Activated CD4-positive, alpha-beta T cell treated with anti-CD3 and anti-CD28 coated beads for 36 hours (primary cell): ENCODE measurements at places on chromosomes 5 and 9. TPM values are rescaled to one million over a fixed set of nuclear protein-coding genes. Genes with fewer than 3 reads are reported as not detected.

DNA sequence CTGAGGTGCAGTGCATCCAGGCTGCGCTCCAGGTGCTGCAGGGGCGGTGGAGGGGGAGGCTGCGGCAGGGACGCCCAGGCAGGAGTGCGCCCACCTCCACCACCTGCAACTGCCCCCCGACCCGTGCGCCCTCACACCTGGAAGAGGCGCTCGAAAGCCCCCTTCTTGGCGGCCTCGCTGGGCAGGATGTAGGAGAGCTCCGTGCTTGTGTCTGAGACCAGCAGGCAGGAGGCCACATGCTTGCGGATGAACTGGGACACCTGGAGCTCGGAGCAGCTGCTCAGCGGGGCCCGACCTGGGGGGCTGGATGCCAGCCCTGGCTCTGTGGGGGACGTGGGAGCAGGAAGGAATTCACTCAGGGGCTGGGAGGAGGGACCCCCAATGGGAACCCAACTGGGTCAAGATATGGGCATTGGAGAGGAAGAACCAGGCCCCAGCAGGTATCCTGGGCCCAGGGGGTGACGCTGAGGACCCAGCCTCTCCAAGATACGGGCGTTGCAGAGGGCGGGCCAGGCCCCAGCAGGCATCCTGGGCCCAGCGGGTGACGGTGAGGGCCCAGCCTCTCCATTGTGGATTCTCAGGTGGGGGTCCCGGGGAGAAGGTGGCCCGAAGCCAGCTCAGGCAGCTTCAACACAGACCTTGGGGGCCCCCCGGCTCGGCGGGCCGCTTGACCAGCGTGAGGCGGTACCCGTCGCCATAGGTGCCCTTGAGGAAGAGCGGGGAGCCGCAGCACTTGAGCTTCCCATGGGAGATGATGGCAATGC is 13.1 kb downstream of the ABCA2 start:
- H3K27me3 ChIP-seq = no peaks in the 10 kb centered on the region
- H3K4me3 ChIP-seq = no peak overlapping the region
- H3K27ac ChIP-seq = no peak overlapping the region
- no peaks in the 10 kb centered on the region for H3K4me1 ChIP-seq
- no peaks in the 10 kb centered on the region for H3K36me3 ChIP-seq

GRCh38 chr9:136808075-136808805 is 492 bp downstream of the RABL6 start:
- H3K27ac ChIP-seq = no peak overlapping the region
- H3K4me3 ChIP-seq = peak overlapping the region; percentile 73
- H3K4me1 ChIP-seq = peaks cover 38% of the 10 kb centered on the region
- DNase-seq = peak; percentile 57

DNA sequence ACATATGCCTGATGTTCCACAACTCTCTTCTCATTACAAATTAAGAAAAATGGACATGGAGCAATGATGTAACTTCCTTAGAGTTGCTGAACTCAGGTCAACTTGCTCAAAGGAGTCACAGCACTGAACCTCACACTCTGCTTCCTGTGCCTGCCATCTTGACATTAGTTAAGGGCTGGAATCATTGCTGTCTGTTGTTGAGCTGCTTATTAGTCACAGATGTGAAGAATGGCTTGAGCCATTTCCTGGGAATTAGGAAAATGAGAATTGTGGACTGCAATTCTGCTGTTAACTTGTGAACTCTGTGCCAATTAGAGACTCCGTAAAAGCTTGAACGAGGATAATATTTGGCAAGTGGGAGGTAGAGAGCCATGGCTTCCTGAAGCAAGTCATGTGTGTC is 212.0 kb downstream of the ADAMTS12 start:
- no peaks in the 10 kb centered on the region for H3K36me3 ChIP-seq
- no peak for DNase-seq
- no peak overlapping the region for H3K27ac ChIP-seq

DNA sequence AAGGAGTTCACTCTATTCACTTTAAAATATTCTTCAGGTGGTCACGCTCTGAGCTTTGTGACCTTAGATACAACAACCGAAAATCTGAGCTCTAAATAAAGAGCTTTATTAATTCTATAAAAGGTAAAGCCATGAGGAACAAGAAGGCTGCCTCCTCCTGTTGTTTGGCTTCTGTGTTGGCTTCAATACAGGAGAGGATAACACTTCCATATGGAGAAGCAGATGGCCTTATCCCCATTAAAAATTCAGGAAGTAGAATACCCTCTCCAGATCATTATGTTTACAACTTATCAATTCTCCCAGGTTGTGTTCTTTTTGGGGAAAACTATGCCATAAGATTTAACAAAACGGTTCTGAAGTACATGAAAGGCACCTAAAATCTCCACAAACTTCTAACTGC is 128.4 kb downstream of the TTC39B start:
- no peaks in the 10 kb centered on the region for H3K27me3 ChIP-seq
- no peak for DNase-seq
- no peak overlapping the region for H3K4me3 ChIP-seq
- H3K27ac ChIP-seq = no peak overlapping the region
- H3K4me1 ChIP-seq = peaks cover 15% of the 10 kb centered on the region
- H3K36me3 ChIP-seq = peaks cover 51% of the 10 kb centered on the region

FREM1 gene
- total RNA-seq = not detected

- H3K36me3 ChIP-seq = peaks cover 13% of the 10 kb centered on the region
- no peak overlapping the region for H3K27ac ChIP-seq
- no peak overlapping the region for H3K4me3 ChIP-seq
- no peaks in the 10 kb centered on the region for H3K27me3 ChIP-seq
These were observed 1.7 kb downstream of the POLR3G start for GRCh38 chr5:90476391-90476790.

GRCh38 chr5:69078921-69079540 is 14.8 kb upstream of the SLC30A5 start:
- H3K4me3 ChIP-seq = no peak overlapping the region
- DNase-seq = no peak
- H3K36me3 ChIP-seq = no peaks in the 10 kb centered on the region
- H3K27ac ChIP-seq = no peak overlapping the region
- peaks cover 7% of the 10 kb centered on the region for H3K4me1 ChIP-seq
